ENCODE measurements at places on chromosomes 12 and 14. TPM values are rescaled to one million over a fixed set of nuclear protein-coding genes. Genes with fewer than 3 reads are reported as not detected.

C1QL4 gene
- 0.16 TPM for total RNA-seq

LUM gene
- total RNA-seq: 481 TPM

MDGA2 gene
- 0.19 TPM for total RNA-seq

GPRC5A gene
- 25.7 TPM for total RNA-seq

CCDC38 gene
- total RNA-seq: not detected

SERPINA9 gene
- total RNA-seq: not detected

GYS2 gene
- total RNA-seq: not detected

TPPP2 gene
- not detected for total RNA-seq

EXOC3L4 gene
- not detected for total RNA-seq

IGF1 gene
- total RNA-seq: 0.40 TPM

TAS2R10 gene
- 0.84 TPM for total RNA-seq

SLCO1B1 gene
- total RNA-seq: not detected

AGAP2 gene
- 2.6 TPM for total RNA-seq

GNB3 gene
- total RNA-seq: 8.3 TPM

GPRC5D gene
- total RNA-seq: not detected

ADCY6 gene
- 71.9 TPM for total RNA-seq

CACNA1C gene
- 59.1 TPM for total RNA-seq

TIGAR gene
- 19.9 TPM for total RNA-seq

Measured in osteocyte (in vitro differentiated cells).